ENCODE measurements at places on chromosomes 4 and X. TPM values are rescaled to one million over a fixed set of nuclear protein-coding genes. Genes with fewer than 3 reads are reported as not detected.

DNA sequence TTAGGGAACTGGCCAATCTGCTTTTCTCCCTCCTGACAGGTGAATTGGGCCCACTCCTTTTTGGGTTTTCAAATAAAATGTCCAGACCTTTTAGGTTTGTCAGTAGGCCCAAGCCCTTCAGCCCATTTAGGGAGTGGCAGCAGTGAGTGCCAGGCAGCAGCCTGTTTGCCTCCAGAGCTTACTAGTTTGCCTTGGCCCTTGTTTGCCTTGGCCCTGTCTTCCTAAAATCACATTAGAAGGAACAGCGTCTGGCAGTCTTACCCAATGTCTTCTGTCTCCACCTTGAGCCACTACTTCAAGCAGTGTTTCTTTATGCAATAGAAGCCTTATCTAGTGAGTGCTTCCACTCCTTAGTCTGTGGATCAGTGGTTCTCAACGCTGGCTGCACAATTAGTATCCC is 117.1 kb downstream of the TMEM164 start:
- DNase-seq, result no peak

STATH gene
- total RNA-seq, result not detected

SERPINA7 gene
- total RNA-seq, result not detected

DMD gene
- total RNA-seq, result 78.5 TPM

FRAS1 gene
- total RNA-seq, result 7.0 TPM

DNA sequence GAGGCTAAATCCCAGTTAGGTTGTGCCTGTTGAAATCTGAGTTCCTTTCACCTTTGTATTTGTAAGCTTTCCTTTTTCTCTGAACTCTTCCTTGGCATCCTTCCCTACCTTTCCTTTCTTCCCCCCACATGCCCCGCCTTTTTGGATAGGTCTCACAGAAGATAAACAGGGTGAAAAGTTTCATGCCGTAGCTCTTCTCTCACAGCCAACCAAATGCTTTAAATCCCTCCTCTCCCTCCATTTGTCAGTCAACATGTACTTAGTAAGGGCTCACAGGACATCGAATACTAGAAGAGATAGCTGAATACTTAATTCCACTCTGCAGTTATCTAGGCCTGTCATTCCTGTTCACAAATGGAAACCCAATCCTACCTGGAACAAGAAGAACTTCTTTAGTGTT is 107.1 kb upstream of the BMPR1B start:
- no peak for DNase-seq

Data from occipital lobe (tissue), 3 donors.